ENCODE measurements at places on chromosomes 4 and X.
A peak's percentile ranks its signal among the peaks of the same experiment; 100 is the strongest.

- DNase-seq, result peak; percentile 64
Observed at GRCh38 chrX:8738588-8739189, 6.8 kb upstream of the ANOS1 start.

DNA sequence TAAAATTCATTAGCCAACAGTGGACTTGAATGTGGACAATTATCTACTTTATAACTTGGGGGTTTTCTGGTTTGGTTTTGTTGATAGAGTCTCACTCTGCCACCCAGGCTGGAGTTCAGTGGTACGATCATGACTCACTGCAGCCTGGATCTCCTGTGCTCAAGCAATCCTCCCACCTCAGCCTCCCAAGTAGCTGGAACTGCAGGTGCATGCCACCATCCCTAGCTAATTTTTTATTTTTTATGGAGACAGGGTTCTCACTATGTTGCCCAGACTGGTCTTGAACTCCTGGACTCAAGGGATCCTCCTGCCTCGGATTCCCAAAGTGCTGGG, 12.4 kb upstream of the ELF2 start:
- no peak for DNase-seq

- DNase-seq, result peak; percentile 11
Observed at GRCh38 chr4:161320377-161320776, 843.4 kb downstream of the FSTL5 start.

GRCh38 chr4:165440415-165441158, 61.8 kb downstream of the CPE start:
- no peak for DNase-seq

DNA sequence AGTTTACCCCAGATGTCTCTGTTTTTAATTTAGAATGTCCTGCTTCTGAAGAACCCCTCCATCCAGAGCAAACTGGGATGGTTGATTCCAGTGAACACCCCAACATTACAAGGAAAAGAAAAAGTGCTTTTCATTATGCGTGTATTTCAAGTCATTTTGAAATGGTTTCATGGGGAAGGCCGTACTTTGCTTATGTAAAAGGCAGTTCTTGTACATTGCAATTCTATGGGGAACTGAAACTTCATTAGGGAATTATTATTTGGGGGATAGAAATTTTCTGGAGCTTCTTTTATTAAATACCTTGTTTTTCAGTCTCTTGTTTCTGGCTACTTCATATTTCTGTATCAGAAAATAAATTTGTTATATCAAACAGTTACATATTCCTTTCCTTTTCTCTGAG, 96.9 kb upstream of the ZNF518B start:
- no peak for DNase-seq

- no peak for DNase-seq
Observed at GRCh38 chrX:10377427-10377826, 220.7 kb downstream of the CLCN4 start.

DNA sequence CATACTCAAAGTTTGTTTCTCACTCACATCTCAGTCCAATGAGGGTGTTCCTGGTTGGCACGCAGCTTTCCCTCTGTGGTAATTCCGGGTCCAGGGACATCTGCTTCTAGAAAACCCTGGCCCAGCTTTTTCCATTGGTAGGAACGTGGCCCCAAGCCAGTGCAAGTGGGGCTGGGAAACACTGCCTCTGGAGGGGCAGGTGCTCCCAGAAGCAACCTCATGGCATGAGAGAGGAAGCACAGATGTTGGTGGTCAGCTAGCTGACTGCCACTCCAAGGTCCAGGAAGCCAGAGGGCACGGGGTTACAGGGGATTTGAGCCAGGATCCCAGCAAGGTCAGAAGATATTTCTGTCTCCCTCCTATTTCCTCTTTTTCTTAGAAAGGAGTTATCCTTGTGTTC, 47.5 kb downstream of the DCTD start:
- DNase-seq, result no peak

GRCh38 chr4:16217300-16218051, 8.8 kb downstream of the TAPT1 start:
- no peak for DNase-seq

- DNase-seq, result no peak
Observed at GRCh38 chr4:48116582-48116981, 17.5 kb downstream of the TXK start.

DNA sequence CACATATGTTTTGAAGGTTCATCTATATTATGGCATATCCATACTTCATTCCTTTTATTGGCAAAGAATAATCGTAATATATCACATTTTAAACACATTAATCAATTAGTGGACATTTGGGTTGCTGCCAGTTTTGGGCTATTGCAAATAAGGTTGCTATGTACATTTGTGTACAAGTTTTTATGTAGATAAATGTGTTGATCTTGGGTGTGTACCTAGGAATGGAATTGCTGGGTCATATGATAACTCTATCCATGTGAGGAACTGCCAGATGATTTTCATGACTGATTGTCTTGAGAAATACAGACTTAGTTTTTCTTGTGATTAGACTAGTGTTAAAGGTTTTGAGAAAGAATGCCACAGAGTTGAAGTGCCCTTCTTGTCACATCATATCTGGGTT, 99.2 kb upstream of the RAB40AL start:
- DNase-seq, result no peak

- DNase-seq, result no peak
Observed at GRCh38 chrX:46792810-46793188, 33.9 kb upstream of the SLC9A7 start.

DNA sequence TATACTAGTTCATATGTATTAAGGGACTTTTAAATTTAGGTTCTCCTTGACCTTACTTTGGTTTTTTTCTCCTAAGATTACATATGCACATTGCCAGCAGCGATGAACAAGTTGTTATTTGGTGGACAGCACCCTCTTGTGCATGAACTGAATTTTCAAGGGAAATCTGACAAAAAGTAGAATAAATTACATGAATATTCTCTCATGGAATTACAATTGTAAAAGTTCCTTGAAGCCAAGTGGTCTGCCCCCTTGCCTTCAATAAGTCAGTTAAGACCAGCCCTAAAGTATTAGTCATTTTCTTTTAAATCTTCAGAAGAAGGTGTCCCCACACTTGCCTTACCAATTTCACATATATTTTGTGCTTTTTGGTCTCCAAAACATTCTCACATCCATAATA, 30.7 kb upstream of the SMARCA5 start:
- peak; percentile 10 for DNase-seq

- DNase-seq, result no peak
Observed at GRCh38 chrX:129759576-129760061, 20.1 kb upstream of the SASH3 start.

DNA sequence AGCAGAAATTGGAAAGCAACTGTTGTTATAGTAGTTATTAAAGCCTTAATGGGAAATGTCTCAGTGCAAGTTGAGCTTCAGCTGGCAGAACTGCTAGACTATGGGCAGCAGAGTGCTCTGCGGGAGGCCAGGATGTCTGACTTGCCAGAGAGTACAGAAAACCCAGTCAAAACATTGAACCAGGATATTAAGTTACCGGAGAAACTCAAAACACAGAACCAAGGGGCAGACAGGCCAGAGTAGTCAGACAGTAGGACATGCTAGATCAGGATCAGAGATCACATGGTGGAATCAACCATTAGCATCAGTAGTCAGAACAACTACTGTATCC, 72.9 kb upstream of the TNIP3 start:
- DNase-seq, result no peak

DNA sequence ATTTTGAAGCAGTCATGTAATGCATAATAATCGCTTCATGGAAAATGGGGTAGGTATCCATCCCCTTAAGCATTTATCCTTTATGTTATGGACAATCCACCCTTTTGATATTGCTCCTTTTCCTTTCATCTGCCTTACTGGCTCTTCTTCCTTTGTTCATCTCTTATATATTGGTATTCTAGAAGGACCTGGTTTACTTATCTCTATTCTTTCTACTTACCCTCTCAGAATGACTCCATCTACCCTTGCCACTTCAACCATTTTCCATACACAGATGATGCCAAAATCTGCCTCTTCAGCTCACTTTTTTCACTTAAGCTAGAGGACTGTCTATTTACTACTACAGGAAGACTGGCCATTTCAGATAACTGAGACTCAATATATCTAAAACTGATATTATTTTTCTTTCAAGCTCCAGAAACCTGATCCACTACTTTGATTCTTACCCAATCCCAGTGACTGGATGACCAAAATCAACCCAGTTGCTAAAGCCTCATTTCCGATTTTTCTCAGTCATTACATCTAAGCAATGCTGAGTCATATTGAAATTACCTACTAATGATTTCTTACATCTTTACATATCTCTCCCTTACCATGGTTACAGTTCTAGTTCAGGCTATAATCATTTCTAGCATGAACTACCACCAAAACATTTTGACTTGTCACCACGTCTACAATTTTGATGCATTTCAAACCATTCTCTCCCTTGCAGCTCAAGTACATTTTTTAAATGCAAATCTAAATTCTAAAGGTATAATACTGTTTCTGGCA, 93.7 kb downstream of the FAAH2 start:
- DNase-seq, result no peak

DNA sequence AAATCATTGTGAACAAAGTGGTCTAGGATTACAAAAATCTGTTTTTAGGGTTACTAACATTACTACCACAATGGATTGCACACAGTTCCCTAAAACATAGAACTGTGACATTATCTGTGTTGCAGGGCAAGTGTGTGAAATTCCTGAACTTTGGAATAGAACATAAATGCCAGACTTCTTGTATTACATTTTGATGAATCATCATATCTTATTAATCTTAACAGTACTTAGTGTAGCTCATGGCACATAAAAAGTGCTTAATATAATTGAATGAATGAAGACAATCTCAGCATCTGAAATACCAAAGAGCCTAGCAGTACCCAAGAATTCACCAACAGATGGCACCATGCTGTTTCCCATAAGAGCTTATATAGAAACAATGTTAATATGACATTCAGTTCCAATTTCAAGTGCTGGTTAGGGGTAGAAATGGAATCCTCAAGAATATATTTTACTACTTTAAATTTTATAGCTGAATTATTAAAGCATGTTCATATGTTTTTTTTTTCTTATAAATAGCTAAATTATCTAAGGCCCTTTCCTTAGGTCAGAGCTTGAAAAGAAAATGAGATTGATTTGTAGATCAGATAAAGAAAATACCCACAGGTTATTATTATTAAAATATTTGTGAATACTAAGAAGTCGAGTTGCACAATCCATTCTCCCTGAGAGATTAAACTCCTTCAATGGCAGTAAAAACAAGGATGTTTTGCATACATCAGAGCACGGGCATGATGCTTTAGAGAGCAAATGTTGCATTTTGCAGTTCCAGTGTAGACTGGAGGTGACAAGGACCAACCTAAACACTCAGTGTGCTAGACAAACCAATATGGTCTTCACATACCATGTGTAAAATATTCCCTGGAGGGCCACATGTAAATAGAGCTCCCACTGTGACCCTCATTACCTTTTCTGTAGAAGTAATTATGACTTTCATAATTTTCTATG, 25.7 kb upstream of the SHISA3 start:
- no peak for DNase-seq

- no peak for DNase-seq
Observed at GRCh38 chrX:134764202-134764785, 106.0 kb upstream of the PLAC1 start.

DNA sequence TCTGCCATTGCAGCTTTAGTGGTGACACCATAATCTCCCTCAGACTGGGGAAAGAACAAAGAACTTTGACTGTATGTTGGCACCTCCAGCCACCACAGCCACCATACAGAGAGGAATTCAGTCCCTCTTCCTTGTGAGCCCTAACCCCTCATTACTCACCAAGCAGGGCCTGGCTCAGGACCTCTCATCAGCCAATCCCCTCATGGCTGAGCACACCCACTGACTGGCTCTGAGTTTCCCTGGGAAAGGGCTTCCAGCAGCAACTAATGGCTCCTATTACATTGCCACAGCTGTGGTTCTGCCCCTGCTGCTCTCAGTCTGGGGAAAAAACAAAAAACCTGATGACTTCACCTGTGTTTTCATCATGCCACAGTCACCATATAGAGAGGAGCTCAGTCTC, 1482.6 kb downstream of the FAM133A start:
- DNase-seq, result no peak

- DNase-seq, result no peak
Observed at GRCh38 chr4:25466966-25467697, 90.1 kb downstream of the ANAPC4 start.

- DNase-seq, result no peak
Observed at GRCh38 chrX:15165832-15166231, 104.1 kb downstream of the ASB9 start.
